ENCODE measurements at places on chromosomes 11 and 22.
A peak's percentile ranks its signal among the peaks of the same experiment; 100 is the strongest.

DNA sequence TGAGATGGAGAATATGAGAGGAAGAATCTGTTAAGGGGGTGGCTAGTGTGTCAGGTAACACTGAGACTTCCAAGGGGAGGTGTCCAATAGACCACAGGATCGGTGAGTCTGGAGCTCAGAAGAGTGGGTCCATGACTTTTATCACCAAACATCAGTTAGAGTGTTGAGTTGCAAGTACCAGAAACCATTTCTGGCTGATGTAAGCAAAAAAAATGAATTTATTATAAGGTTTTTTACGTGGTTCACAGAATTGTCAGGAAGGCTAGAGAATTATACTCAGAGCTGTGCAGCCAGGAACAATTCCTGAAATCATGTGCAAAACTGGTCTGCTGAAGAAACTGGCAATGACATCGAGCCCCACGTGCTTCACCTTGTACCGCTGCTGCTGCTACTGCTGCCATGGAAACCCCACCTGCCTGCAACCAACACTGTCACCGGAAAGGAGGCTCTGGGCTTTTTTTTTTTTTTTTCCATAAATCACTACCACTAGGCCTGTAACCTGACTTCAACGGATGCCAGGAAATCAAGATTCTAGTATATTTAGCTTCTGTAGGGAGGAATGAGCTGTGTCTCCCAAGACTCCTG lies 16.6 kb upstream of the STK33 start:
- no peak for DNase-seq

GRCh38 chr11:10117709-10118351 lies 176.2 kb downstream of the SBF2 start:
- peak; percentile 58 for DNase-seq

- DNase-seq, result no peak
These were observed 938 bp downstream of the SAA4 start for GRCh38 chr11:18235394-18236334.

- DNase-seq, result peak; percentile 78
These were observed 6.7 kb downstream of the KCNE3 start for GRCh38 chr11:74460481-74461154.

DNA sequence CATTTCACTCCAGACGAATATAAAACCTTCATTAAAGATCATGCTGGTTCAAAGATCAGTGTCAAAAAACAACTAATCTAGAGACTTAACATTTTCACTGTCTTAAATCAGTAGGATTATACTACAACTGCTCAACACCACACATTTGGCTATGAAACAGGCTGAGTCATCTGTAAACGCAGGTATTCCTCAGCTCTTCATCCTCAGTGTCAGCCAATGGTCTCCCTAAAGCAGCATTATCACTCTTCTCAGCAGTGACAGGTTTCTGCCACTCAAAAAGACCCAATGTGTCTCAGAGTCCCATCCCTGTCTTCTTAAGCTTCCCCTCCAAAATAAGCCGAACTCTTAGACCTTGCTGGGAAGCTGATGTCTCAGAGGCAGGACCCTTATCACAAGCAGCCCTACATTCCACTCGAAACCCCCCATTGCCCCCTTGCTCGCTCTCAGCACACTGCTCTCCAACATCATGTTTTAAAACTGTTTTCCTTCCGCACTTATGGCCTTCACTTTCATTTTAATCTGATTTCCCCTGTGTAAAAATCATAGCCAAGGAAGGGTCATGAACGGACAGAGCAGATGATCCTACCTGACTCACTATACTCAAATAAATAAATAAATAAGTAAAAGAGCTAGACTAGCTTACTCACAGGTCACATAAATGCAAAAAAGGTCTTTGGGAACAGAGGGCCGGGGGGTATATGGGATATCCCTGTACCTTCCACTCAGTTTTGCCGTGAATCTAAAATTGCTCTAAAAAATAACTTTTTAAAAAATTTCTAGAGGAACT lies 23.0 kb downstream of the CDON start:
- DNase-seq, result peak; percentile 8

DNA sequence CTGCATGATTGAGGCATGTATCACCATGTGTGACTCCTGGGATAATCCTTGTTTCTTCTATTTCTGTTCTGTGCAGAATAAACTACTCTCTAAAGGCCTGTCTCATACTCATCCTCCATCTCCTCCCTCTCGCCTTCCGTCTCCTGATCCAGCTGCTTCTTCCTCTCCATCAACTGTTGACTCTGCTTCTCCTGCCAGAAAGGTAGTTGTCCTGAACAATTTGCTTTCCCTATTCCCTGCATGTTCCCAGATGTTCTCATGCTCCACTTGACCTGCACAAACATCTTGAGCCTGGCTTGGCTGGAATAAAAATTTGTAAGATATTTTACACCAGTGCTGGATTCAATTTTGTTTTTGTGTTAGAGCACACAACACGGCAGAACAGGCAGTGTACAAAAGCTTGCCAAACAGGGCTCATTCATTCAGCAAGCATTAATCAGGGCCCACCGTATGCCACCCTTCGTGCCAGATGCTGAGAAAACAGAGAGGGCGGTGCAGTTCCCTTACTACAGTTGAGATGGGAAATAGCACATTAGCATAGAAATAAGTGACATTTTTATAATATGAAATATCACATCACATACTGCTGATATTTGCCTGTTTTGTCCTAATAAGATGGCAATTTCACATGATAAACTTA lies 133.3 kb upstream of the PARVA start:
- no peak for DNase-seq

- DNase-seq, result peak; percentile 50
These were observed 24.2 kb downstream of the NUP50 start for GRCh38 chr22:45187891-45188290.

- no peak for DNase-seq
These were observed 29.5 kb downstream of the KCNQ1 start for GRCh38 chr11:2474059-2474901.

DNA sequence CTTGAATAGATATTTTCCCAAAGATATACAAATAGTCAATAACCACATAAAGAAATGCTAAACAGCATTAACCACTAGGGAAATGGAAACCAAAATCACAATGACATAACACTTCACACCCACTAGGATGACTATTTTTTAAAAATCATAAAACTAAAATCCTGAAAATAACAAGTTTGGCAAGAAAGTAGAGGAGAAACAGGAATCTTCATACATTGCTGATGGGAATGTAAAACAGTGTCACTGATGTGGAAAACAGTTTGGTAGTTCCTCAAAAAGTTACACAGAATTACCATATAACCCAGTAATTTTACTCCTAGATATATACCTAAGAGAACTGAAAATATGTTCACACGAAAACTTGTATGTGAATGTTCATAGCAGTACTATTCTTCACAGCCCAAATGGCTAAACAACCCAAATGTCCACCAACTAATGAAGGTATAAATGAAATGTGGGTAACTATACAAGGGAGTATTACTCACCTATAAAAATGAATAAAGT lies 12.5 kb downstream of the PICALM start:
- DNase-seq, result no peak

GRCh38 chr11:118139578-118139977 lies 13.0 kb downstream of the SCN4B start:
- DNase-seq, result peak; percentile 16

GRCh38 chr11:2300936-2301630 lies 635 bp downstream of the C11orf21 start:
- DNase-seq, result no peak

All from iris pigment epithelial cell (primary cell).